ENCODE measurements at places on chromosomes 16 and 17. TPM values are rescaled to one million over a fixed set of nuclear protein-coding genes. Genes with fewer than 3 reads are reported as not detected.
A peak's percentile ranks its signal among the peaks of the same experiment; 100 is the strongest.

The MFSD6L gene
- total RNA-seq, result 0.27 TPM

The SOST gene
- total RNA-seq, result not detected

The LRRC59 gene
- 41.7 TPM for total RNA-seq

The CIITA gene
- 0.98 TPM for total RNA-seq

The TMEM220 gene
- 6.5 TPM for total RNA-seq

DNA sequence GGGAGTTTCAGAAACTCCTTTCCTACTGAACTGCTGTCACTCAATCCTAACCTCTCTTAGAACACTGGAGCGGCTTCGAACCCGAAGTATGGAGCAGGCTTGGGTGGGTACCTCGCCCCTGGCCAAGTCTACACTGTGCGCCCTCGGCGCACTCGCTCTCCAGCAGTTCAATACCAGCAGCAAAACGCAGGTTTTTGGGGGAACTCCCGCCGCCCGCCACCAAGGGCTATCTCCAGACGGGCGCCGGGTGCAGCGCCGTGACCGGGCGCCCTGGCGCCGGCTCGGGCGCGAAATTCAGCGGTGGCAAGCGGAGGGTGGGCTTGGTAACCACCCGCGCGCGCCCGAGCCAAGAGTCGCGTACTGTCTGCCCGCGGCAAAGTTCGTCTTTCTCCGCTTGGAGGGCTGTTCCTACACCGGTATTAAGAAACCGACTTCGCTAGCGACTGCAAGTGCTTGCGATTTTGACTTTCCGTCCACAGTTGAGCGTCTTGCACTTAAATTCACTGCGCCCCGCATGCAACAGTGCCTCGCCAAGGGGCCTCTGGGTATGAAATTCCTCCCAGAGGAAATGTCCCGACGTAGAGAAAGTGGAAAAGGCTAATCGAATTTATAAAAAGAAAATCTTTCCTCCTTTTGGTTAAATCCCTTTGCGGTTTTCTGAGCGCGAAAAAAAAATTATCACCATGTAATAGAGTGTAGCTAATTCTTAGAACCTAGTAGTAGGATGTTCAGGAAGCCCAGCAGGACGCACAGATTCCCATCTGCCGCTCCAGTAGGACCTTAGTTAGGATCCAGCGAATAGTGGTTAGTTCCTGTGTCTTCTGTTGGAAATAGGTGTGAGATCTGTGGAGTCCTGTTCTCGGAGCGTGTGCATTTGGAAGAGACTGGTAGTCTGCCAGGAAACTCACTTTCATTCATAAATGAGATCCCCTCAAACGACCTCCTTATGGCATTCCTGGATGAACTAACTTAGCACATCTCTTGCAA, 5.0 kb upstream of the SALL1 start:
- H3K27ac ChIP-seq, result no peak overlapping the region
- DNase-seq, result no peak
- peaks cover 25% of the 10 kb centered on the region for H3K4me1 ChIP-seq
- H3K27me3 ChIP-seq, result peaks cover 80% of the 10 kb centered on the region

DNA sequence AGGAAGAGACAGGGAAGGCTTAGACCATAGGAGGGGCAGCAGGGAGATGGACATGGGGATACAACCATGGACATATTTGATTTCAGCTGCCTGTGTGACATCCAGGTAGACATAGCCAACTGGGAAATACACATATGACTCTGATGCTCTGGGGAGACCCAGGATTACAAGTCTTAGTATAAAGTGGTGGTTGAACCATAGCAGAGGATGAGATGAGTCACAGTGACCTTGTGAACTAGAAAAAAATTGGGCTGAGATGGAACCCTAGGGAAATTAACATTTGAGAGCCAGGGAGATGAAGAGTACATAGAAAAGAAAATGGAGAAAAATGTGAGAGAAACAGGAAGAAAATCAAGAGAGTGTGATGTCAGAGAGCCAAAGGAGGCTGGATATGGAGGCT, 10.2 kb downstream of the MARCHF10 start:
- DNase-seq, result no peak
- peaks cover 2% of the 10 kb centered on the region for H3K4me1 ChIP-seq
- no peaks in the 10 kb centered on the region for H3K36me3 ChIP-seq
- no peaks in the 10 kb centered on the region for H3K27me3 ChIP-seq

- H3K27me3 ChIP-seq, result peaks cover 11% of the 10 kb centered on the region
- peaks cover 6% of the 10 kb centered on the region for H3K4me1 ChIP-seq
- H3K4me3 ChIP-seq, result no peak overlapping the region
- H3K27ac ChIP-seq, result no peak overlapping the region
Observed at GRCh38 chr17:3681565-3681964, 13.0 kb downstream of the EMC6 start.

DNA sequence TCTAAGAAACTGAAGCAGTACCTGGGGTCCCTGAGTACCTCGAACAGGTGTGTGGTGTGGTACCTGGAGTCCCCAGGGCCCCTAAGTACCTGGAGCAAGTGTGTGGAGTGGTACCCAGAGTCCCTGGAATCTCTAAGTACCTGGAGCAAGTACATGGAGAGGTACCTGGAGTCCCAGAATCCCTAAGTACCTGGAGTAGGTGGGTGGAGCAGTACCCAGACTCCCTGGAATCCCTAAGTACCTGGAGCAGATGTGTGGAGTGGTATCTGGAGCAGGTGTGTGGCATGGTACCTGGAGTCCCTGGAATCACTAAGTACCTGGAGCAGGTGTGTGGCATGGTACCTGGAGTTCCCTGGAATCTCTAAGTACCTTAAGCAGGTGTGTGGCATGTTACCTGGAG, 22.5 kb upstream of the MED9 start:
- no peak overlapping the region for H3K4me3 ChIP-seq
- no peaks in the 10 kb centered on the region for H3K27me3 ChIP-seq
- H3K27ac ChIP-seq, result no peak overlapping the region
- H3K4me1 ChIP-seq, result peaks cover 15% of the 10 kb centered on the region

GRCh38 chr16:19066988-19067348, 446 bp upstream of the COQ7 start:
- H3K27ac ChIP-seq, result peak overlapping the region; percentile 84
- peak overlapping the region; percentile 11 for H3K4me3 ChIP-seq
- peaks cover 5% of the 10 kb centered on the region for H3K4me1 ChIP-seq
- DNase-seq, result no peak
- H3K36me3 ChIP-seq, result peaks cover 8% of the 10 kb centered on the region

GRCh38 chr16:89444151-89444723, 46.1 kb downstream of the ANKRD11 start:
- H3K27ac ChIP-seq, result no peak overlapping the region
- H3K27me3 ChIP-seq, result no peaks in the 10 kb centered on the region
- no peak for DNase-seq
- peaks cover 2% of the 10 kb centered on the region for H3K36me3 ChIP-seq

- DNase-seq, result no peak
- no peak overlapping the region for H3K4me3 ChIP-seq
- H3K27ac ChIP-seq, result no peak overlapping the region
Observed at GRCh38 chr17:1011138-1011537, 14.2 kb downstream of the TIMM22 start.

- no peak overlapping the region for H3K27ac ChIP-seq
- H3K4me1 ChIP-seq, result peaks cover under 1% of the 10 kb centered on the region
- H3K4me3 ChIP-seq, result no peak overlapping the region
- no peak for DNase-seq
- no peaks in the 10 kb centered on the region for H3K27me3 ChIP-seq
Observed at GRCh38 chr16:64481497-64481896, 640.4 kb downstream of the CDH11 start.

DNA sequence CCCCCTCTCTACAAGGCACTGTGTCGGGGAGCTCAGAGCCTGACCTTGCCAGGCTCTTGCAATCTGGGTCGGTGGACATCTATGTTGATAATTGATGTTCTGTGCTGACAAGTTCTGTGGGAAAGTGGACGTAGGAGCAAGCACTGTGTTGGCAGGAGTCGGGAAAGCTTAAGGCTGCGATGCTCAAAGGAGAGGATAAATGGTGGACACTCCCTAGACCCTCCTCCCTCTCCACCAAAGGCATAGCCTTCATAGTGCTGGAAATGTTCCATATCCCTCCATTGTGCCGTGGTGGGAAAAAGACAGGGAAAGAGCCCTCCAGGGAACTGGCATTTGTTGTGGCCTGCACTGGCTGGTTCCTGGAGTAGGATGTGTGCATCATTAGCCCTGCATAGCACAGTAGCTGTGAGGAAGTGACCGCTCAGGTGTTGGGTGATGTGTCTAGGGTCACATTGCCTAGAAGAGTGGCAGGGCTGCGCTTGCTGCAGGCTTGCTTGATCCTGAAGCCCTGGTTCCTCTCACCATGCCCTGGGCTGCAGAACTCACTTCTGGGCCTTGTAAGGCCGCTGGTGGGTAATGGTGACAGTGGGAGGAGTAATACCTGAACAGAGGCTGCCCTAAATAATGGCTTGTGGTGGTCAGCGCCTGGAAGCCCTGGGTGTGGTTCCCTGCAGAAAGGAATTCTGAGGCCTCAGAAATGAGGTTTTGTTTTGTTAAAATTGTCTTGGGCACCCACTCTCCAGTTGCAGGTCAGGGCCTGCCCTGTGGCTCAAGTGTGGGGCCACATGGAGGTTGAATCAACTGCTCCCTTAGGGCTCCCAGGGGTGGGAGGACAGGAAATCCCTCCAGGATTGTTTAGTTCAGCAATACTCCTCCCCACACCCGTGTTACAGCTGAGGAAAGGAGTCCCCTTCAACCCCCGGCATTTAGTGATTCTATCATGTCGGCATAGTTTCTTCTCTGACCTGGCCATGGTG, 62.6 kb downstream of the KSR1 start:
- H3K4me3 ChIP-seq, result no peak overlapping the region
- no peaks in the 10 kb centered on the region for H3K27me3 ChIP-seq
- H3K27ac ChIP-seq, result peak overlapping the region; percentile 47
- H3K4me1 ChIP-seq, result peaks cover 23% of the 10 kb centered on the region
- H3K36me3 ChIP-seq, result no peaks in the 10 kb centered on the region
- DNase-seq, result no peak

DNA sequence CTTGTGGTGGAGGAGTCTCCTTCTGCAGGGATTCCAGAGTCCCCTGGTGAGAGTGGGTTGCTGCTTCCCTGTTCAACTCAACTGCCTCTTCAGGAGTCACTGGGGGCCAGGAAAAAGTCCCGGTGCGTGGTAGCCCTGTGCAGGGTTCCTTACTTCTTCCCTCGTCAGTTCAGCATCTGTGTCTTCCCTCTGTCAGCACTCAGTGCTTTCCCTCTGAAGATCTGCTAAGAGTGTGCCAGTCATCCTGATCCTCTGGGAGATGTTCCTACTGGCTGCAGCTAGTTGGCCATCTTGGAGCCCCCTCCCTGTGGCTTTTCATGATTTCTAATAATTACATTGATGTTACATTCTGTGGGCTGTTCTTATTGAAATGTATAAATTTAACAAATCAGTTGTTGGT, 36.5 kb downstream of the NF1 start:
- peaks cover 2% of the 10 kb centered on the region for H3K36me3 ChIP-seq
- peaks cover 5% of the 10 kb centered on the region for H3K4me1 ChIP-seq
- DNase-seq, result no peak
